GM19239 (cell line): ENCODE measurements at places on chromosomes 7 and 10.

DNA sequence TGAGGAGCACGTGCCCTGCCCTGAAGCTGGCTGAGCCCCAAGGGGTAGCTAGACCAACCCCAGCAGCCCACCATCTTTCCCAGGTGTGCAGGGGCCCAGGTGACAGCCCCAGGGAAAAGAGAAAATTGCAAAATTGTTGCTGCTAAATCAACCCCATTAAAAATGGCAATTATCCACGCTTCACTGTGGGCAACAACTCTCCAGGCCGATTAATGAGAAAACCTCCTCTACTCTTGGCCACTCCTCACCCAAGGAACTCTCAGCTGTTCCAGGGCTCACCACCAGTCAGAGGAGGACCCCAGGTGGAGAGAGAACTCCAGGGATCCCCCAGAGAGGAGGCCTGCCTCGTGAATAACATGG lies 516.1 kb upstream of the MGMT start:
- no peak for DNase-seq

- peak; percentile 20 for DNase-seq
Observed at GRCh38 chr10:122342293-122343134, 32.0 kb upstream of the PLEKHA1 start.

- DNase-seq, result no peak
Observed at GRCh38 chr7:21357151-21358097, 70.5 kb upstream of the SP4 start.

GRCh38 chr7:126535176-126535575 lies 717.6 kb downstream of the GRM8 start:
- no peak for DNase-seq

GRCh38 chr10:5944389-5945189 lies 32.8 kb downstream of the IL15RA start:
- no peak for DNase-seq

DNA sequence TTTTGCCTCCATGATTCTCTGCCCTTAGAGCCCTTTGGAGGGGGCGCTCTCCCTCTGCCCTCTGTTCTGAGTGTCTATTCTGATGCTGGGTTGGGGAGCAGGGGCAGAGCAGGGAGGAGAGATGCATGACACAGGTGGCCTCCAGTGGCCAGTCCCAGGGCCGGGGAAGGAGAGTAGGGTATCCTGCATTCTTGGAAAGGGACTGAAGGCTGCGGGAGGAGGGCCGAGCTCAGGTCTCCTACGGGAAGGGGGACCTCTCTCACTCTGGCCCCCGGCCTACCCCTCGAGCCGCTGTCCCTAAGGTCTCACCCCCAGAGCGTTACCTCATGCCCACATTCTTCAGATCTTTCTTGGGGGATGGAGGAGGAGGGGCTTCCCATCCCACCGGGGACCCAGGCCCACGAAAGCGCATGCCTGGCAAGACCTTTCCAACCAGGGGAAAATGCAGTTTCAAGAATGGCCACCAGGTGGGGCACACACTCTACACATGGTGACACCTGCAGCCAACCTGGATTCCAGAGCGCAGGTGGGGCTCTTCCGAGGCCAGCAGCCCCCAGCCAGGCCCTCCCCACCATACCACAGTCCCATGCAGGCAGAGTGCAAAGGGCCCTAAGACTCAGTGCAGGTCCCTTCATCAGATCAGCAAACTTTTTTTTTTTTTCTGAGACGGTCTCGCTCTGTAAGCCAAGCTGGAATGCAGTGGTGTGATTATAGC lies 86.4 kb downstream of the MYL10 start:
- peak; percentile 77 for DNase-seq

DNA sequence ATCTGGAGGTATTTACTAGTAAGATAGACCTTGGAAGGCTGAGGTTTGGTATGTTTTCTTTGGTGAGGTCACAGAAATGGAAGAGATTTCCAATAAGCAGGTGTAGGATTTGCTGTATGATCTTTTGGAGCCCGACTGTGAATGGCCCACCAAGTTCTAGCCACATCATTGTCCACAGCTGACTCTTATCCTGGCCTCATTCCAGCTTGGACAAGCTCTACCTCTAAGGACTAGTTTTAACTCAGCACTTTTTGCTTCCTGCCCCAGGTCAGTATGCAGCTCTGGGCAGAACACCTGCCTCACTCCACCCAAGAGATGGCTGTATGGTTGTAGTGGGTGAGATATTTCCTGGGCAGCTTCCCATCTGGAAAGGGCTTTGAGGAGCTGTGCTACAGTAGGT lies 6.1 kb upstream of the CPA4 start:
- DNase-seq, result no peak

GRCh38 chr7:22129166-22129565 lies 183.5 kb upstream of the CDCA7L start:
- no peak for DNase-seq

GRCh38 chr10:26556748-26557640 lies 118.9 kb downstream of the APBB1IP start:
- peak; percentile 34 for DNase-seq

DNA sequence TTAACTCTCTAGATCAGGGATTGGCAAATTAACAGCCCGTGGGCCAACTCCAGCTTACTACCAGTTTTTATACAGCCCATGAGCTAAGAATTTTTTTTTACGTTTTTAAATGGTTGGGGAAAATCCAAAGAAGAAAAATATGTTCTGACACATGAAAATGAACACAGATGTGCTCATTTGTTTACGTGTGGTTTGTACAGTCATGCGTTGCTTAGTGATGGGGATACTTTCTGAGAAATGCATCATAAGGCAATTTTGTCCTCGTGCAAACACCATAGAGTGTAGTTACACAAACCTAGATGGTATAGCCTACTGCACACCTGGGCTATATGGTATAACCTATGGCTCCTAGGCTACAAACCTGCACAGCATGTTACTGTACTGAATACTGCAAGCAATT lies 8.3 kb upstream of the SMKR1 start:
- DNase-seq, result no peak

DNA sequence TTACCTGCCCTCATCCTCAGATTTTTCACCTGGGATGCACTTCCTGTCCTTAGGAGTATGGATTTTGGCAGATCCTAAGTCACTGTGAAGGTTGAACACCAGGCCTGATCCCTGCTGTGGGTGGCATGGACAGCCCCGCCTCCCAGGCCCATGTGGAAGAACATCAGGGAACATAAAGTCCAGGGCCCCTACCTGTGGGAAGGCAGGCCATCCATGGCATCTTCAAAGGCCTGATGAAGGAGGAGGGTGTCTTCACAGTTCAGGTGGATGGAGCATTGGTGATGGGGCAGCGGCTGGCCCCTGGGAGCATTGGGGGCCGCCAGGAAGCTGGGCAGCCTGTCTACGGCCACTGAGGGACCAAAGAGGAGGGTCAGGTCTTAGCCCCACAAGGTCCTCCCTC lies 24.6 kb downstream of the PYROXD2 start:
- DNase-seq, result no peak

DNA sequence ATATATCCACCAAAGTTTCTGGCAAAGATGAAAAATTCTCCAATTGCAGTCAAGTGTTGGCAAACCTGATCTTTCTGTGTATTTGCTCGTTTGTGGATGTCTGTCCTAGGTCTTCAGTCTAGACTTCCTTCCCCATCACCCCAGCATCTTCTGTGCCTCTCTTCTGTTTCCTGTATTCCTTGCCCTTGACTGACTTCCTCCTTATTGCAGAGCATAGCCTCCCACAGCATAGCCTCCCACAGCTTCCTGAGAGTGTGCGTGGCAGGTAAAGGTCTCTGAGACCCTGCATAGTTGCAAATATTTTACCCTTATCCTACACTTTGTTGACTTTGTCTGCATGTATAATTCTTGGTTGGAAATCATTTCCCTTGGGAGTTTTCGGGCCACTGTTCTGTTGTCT lies 18.4 kb downstream of the SLC18A2 start:
- DNase-seq, result no peak
